Fibroblast of the aortic adventitia (primary cell): ENCODE measurements at places on chromosomes 11 and 22. TPM values are rescaled to one million over a fixed set of nuclear protein-coding genes. Genes with fewer than 3 reads are reported as not detected.

The PHOX2A gene
- not detected in 2 replicates for total RNA-seq

The FAM111B gene
- total RNA-seq, result 0.41 and 42.9 TPM in 2 replicates

DNA sequence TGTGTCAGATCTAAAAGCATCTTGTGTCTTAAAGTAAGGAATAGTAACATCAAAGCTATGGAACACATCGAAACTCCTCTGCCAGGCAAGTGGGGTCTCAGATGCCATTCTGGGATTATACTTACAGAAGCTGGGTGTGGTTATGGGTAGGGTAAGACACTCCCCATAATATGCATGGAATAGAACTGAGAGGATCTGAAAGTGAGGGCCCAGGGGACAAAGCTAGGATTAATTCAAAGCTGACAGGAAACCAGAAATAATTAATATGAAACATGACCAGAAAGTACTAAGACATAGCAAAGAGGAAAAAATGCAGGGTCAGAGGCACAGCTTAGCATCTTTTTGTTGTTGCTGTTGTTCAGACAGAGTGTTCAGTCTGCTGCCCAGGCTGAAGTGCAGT, 40.2 kb upstream of the EED start:
- DNase-seq, result no peak

The ZNF280B gene
- total RNA-seq, result 0.45 and 0.74 TPM in 2 replicates

GRCh38 chr11:41868606-41869005, 409.2 kb upstream of the LRRC4C start:
- DNase-seq, result no peak

- DNase-seq, result peak; percentile 55
Measured at GRCh38 chr22:27881421-27881820, 37.6 kb downstream of the PITPNB start.

- peak; percentile 76 for DNase-seq
Measured at GRCh38 chr11:84524422-84525051, 1102.6 kb downstream of the DLG2 start.

DNA sequence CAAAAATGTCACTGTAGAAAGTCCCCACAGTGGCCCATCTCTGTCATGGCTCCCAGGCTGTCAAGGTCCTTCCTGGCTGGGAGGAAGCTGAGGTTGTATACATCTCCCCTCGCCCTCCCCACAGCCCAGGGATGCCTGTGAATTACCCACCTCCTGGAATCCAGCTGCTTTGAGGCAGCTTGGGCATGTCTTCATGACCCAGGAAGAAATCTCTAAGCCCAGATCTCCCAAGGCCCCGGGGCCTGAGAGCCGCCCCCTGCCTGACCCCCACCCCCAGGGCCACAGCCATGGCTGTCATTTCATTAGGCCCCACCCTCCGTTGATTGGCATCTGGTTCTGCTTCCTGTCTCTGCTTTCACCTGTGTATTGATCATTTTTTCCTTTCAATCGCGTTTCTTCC, 207.5 kb downstream of the TBC1D22A start:
- DNase-seq, result no peak

DNA sequence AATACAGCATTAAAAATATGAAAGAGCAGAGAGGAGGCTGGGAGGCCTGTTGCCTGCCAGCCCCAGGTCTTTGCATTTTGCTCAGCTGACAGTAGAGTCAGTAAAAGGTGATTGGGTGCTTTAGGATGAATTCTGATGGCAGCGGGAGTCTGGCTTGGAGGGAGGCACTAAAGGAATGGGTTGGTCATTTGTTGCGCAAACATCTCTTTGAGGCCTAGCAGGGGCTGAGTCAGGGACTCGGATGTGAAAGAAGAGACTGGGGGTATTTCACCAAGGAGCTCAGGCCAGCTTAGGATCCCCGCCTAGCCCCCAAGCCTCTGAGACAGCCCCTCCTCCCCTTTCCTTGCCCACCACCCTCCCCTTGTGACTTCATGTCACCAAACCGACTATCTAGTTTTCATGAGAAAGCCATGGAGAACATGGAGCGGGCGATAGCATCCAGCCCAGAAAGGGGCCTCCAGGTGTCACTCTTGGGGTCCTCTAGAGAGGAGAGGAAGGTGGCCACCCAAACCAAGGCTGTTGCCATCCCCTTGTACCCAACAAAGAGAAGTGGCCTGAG, 9.7 kb downstream of the DGKZ start:
- DNase-seq, result peak; percentile 51
